ENCODE measurements at places on chromosomes 6 and 20.
A peak's percentile ranks its signal among the peaks of the same experiment; 100 is the strongest.

GRCh38 chr6:45448417-45449389 lies 71.0 kb upstream of the SUPT3H start:
- DNase-seq: no peak
- H3K4me1 ChIP-seq: peaks cover 18% of the 10 kb centered on the region
- no peak overlapping the region for H3K4me3 ChIP-seq
- H3K27ac ChIP-seq: no peak overlapping the region
- H3K36me3 ChIP-seq: no peaks in the 10 kb centered on the region

DNA sequence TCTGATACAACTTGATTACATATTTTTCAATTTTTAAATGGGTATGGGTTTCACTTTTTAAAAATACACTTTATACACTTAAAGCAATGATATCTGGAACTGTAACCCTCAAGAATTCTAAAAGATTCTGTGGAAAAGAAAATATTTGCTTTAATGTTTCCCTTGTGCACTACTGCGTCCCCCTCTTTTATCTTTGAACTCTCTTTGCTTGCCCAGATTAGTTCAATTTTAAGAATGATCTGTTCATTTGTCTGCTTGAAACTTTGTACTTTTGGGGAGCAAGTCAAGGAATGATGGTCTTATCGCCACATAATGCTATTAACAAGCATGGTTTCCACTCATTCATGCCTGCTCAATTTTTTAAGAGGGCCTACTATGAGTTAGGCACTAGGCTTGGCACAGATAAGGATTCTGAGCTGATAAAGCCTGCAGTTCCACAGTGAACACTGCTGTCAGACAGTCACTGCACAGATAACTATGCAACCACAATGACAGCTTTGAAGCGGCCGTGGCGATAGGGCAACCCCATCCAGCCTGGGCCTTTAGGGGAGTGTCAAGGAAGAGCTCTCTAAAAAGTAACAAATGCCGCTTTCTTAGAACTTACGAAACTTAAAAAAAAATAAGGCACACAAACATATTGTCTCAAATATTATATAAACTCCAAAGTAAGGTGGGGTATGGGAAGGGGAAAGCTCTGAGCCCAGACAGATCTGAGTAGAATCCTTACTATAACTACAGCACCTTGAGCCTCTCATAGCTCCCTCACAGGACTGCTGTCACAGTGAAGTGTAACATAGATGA lies 29.7 kb downstream of the FYN start:
- H3K4me3 ChIP-seq: no peak overlapping the region
- no peak for DNase-seq
- H3K36me3 ChIP-seq: no peaks in the 10 kb centered on the region
- H3K4me1 ChIP-seq: peaks cover 25% of the 10 kb centered on the region

DNA sequence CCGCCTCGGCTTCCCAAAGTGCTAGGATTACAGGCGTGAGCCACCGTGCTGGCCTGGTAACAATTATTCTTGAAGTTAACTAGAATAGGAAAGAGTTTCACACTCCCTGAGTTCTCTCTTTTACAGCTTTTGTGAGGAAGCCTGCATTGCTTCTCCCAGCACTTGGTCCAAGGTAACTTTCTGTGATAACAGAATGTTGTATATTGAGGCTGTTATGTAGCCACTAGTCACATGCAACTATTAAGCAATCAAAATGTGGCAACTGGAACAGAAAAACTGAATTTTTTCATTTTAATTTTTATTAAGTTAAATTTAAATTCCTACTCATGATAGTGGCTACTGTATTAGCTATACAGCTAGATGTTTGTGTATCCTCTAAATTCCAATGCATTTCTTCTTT lies 2.5 kb downstream of the TRIM38 start:
- peak overlapping the region; percentile 89 for H3K4me3 ChIP-seq
- H3K36me3 ChIP-seq: peaks cover 14% of the 10 kb centered on the region
- no peaks in the 10 kb centered on the region for H3K27me3 ChIP-seq
- peaks cover 52% of the 10 kb centered on the region for H3K4me1 ChIP-seq

DNA sequence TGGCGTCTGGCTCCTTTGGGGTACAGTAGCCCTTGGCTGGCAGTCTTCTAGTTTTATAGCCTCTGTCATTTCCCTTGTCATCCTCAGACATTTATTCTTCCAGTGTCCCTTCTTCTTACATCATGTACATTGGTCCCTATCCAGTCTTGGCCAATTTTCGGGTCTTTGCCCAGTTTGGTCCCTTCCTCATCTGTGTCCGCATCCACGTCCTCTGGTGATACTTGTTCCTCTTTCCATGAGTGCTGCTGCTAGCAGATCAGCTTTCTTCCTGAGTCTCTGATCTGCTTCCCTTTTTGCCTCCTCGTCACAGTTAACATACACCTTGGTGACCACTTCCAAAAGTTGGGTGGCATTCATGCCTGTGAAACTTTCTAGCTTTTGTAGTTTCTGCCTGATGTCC lies 86.2 kb upstream of the GPR6 start:
- H3K4me3 ChIP-seq: no peak overlapping the region
- no peaks in the 10 kb centered on the region for H3K27me3 ChIP-seq
- DNase-seq: no peak
- H3K36me3 ChIP-seq: no peaks in the 10 kb centered on the region
- H3K27ac ChIP-seq: no peak overlapping the region

GRCh38 chr6:97674802-97675201 lies 391.8 kb upstream of the MMS22L start:
- no peaks in the 10 kb centered on the region for H3K4me1 ChIP-seq
- DNase-seq: no peak
- H3K27me3 ChIP-seq: no peaks in the 10 kb centered on the region
- no peak overlapping the region for H3K4me3 ChIP-seq
- H3K27ac ChIP-seq: no peak overlapping the region

DNA sequence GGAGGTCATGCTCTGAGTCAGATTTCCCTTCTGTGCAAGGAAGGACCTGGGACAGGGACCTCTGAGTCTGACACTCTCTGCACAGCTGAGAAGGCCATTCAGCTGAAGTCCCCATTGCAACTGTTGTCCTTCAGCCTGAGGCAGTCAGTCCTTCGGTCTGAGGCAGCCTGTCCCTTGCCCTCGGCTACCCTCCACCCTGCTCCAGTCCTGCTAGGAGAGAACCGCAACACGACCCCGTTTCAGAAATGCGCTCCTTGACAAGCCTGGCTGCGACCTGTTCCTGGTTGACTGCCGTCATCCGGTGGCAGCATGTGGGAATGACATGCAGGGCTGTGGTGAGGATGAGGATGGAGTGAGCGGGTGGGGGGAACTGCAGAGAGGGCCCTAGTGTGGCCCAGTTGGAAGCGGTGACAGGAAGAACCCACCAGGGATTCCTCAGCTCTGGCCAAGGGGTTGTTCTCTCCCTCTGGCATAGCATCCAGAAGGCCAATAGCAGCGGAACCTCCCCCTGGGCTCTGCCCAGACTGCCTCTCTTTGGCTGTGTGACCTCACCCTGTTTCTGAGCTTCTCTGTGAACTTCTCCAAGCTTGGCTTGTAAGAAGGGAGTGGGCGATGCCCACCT lies 40.3 kb upstream of the ANGPT4 start:
- no peak overlapping the region for H3K27ac ChIP-seq
- no peaks in the 10 kb centered on the region for H3K4me1 ChIP-seq
- DNase-seq: peak; percentile 15
- no peak overlapping the region for H3K4me3 ChIP-seq
- H3K27me3 ChIP-seq: no peaks in the 10 kb centered on the region

DNA sequence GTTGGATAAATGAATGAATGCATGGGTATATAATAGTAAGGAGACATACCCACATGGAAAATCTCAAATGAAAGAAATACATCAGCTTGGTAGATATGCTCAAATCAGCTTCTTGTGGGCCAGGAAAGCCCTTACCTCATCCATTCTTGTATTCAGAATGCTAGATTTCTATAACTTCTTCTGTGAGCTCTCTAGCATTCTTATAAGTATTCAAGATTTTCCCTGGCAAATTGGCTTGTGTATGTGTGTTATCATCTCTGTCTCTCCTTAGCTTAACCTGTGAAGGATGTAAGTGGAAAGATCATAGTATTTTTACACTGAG lies 100.8 kb downstream of the OR2B2 start:
- H3K4me1 ChIP-seq: peaks cover 27% of the 10 kb centered on the region
- no peaks in the 10 kb centered on the region for H3K27me3 ChIP-seq
- no peaks in the 10 kb centered on the region for H3K36me3 ChIP-seq
- peak overlapping the region; percentile 73 for H3K4me3 ChIP-seq
- peak overlapping the region; percentile 84 for H3K27ac ChIP-seq

- H3K4me3 ChIP-seq: no peak overlapping the region
- no peak for DNase-seq
- H3K36me3 ChIP-seq: no peaks in the 10 kb centered on the region
Measured at GRCh38 chr6:81847866-81848265, 95.4 kb upstream of the TENT5A start.

GRCh38 chr6:36487698-36488097 lies 44.9 kb downstream of the KCTD20 start:
- H3K4me3 ChIP-seq: no peak overlapping the region
- H3K27ac ChIP-seq: no peak overlapping the region
- DNase-seq: no peak

GRCh38 chr6:103979308-103979707 lies 880.4 kb downstream of the HACE1 start:
- no peak for DNase-seq
- H3K36me3 ChIP-seq: no peaks in the 10 kb centered on the region
- H3K4me1 ChIP-seq: no peaks in the 10 kb centered on the region
- H3K27ac ChIP-seq: no peak overlapping the region

- DNase-seq: no peak
- H3K4me1 ChIP-seq: no peaks in the 10 kb centered on the region
- H3K36me3 ChIP-seq: no peaks in the 10 kb centered on the region
- H3K27ac ChIP-seq: no peak overlapping the region
Measured at GRCh38 chr6:64230530-64230929, 594.9 kb downstream of the PHF3 start.

DNA sequence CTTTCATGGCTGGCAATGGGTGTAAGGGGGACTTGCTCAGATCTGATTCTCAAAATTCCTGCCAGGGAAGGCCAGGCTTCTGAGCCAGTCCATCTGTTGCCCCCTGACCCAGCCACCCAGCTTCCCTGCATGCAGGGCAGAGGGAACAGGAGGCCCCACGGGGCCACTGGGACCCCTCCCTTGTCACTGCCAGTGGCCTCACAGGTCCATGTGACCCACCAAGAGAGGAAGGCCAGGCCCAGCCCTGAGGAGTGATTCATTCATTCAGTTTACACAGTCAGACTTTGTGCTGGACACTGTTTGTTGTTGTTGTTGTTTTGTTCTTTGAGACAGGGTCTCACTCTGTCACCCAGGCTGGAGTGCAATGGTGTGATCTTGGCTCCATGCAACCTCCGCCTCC lies 39.5 kb downstream of the UBE2V1 start:
- peaks cover 2% of the 10 kb centered on the region for H3K4me1 ChIP-seq
- H3K27me3 ChIP-seq: no peaks in the 10 kb centered on the region
- H3K36me3 ChIP-seq: no peaks in the 10 kb centered on the region
- H3K4me3 ChIP-seq: no peak overlapping the region

DNA sequence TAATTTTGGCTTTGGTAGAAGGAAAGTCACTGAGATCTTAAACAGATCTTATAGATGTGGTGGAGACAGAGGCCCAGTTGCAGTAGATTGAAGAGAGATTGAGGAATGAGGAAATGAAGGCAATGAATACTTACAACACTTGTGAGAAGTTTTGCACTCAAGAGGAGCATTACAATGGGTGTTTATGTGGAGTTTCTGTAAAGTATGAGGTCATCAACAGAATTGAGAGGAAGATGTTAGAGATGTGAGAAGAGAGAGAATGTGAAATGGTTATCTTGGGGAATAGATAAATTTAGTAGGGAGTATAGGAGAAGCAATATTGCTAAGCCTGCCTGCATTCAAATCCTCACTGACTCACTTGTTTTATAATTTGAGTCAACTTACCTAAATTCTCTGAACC lies 83.4 kb downstream of the GFRAL start:
- DNase-seq: no peak
- H3K27ac ChIP-seq: no peak overlapping the region
- H3K4me1 ChIP-seq: no peaks in the 10 kb centered on the region
- H3K27me3 ChIP-seq: no peaks in the 10 kb centered on the region
- no peak overlapping the region for H3K4me3 ChIP-seq
- no peaks in the 10 kb centered on the region for H3K36me3 ChIP-seq

DNA sequence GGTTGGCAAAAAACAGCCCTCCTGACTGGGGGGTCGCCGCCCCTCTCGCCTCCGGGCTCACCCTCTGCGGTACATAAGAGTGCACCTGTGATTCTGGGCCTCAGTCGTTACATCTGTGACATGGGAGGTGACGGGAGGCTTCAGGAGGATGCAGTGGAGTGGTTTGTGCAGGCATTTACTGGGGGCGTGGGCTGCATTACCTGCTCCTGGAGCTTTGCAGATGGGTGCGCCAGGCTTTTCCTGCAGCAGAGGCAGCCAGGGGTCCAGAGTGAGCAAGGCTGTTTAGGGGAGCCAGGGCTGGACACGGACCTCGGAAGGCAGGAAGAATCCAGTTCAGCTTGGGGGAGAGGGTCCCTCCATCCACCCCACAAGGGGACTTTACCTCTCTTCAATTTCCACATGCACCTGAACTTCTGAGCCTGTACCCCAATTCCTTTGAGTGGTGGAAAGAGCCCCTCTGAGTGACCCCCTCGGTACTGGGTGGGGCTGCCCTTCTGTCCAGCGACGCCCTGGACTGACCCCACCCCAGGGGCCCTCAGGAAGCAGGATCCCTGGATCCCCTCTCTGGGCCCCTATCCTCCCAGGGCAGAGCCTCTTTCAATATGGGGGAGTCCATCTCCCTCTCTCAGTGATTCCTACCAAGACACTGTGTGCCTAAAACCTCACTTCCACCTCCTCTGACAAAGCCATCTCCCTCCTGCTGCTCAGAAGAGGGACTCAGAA lies 134.0 kb downstream of the TAF4 start:
- no peak for DNase-seq
- H3K27me3 ChIP-seq: no peaks in the 10 kb centered on the region
- no peaks in the 10 kb centered on the region for H3K36me3 ChIP-seq
- no peak overlapping the region for H3K4me3 ChIP-seq

DNA sequence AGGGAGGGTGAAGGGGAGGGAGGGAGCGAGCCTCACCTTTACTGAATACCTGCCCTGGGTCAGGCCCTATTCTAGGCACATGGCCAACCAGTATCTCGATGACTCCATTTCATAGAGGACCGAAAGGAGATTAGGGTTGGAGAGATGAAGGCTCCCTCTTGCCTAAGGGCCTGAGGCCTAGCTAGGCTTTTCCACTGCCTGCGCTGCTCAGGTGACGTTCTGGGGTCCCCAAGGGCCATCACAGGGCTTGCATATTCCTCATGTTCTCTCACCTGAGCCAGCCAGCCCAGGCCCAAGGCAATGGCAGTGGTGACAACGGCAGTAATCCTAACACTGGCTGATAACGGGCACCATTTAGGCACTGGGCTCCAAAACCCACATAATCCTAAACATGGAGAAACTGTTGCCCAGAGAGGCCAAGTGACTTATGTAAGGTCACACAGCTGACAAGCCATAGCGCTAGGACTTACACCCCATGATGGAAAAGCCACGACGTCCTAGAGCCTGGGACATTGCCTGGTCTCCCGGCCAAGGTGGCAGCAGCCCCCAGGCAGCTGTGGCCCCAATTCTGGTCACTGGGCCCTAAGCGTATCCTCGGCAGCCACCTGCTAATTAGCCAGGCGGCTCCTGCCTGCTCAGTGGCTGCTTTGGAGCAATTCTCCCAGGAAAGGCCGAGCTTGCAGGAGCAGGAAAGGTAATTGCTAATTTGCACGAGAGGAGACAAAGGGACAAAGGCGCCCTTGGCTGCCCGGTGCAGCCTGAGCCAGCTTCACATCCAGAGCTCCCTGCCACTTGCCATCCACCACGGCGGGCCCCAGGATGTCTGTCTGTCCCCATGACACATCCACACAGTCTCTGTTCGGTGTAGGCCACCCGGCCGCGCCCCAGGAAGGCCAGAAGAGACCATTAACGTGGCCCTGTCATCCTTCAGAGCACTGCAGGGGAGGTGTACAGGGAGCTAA lies 21.5 kb downstream of the NOL4L start:
- no peak for DNase-seq
- no peaks in the 10 kb centered on the region for H3K27me3 ChIP-seq
- no peaks in the 10 kb centered on the region for H3K4me1 ChIP-seq
- no peak overlapping the region for H3K27ac ChIP-seq

GRCh38 chr6:63391203-63391970 lies 71.6 kb upstream of the LGSN start:
- H3K27ac ChIP-seq: no peak overlapping the region
- H3K27me3 ChIP-seq: no peaks in the 10 kb centered on the region
- no peaks in the 10 kb centered on the region for H3K4me1 ChIP-seq

Data from thoracic aorta (tissue), 2 donors.